ENCODE measurements at places on chromosomes 11 and 22. TPM values are rescaled to one million over a fixed set of nuclear protein-coding genes. Genes with fewer than 3 reads are reported as not detected.

DNA sequence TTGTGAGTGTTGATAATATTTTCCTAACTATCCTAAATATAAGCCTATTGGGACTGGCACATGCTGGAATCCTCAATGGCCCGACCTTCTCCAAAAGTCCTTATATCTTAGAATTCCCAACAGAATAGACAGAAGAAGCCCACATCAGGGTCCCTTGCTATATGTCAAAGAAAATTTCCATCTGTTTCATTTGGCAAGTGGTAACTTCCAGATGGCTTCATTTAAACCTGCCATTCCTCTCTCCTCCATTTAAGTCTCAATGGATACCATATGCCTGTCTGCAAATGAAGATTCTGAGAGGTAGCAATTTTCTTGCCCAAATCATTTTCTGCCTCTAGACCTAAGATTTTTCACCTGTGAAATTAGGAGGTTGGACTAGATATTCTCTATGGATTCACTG, 73.1 kb upstream of the KCNA4 start:
- no peaks in the 10 kb centered on the region for H3K27me3 ChIP-seq
- no peak overlapping the region for H3K27ac ChIP-seq
- H3K4me1 ChIP-seq, result no peaks in the 10 kb centered on the region
- H3K36me3 ChIP-seq, result no peaks in the 10 kb centered on the region
- DNase-seq, result no peak

Gene ZNF195
- polyA plus RNA-seq, result 11.2 TPM

DNA sequence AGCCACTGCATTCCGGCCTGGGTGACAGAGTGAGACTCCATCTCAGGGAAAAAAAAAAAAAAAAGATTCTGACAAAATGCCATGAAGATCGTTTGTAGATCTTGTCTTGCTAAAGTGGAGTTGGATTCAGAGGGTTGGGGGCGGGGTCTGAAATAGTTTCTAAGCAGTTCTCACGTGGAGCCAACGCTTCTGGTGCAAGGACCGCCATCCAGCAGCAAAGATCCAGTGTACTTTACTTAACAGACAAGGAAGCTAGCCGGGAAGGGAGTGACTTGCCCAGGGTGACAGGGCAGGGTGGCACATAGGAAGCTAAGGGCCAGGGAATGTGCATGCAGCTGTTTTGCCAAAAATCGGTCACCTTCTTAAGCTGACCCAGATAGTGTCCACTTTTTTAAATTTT, 27.4 kb downstream of the APOL1 start:
- no peak overlapping the region for H3K27ac ChIP-seq
- no peaks in the 10 kb centered on the region for H3K27me3 ChIP-seq
- H3K36me3 ChIP-seq, result peaks cover 56% of the 10 kb centered on the region
- no peak for DNase-seq
- no peak overlapping the region for H3K4me3 ChIP-seq
- H3K4me1 ChIP-seq, result no peaks in the 10 kb centered on the region

GRCh38 chr11:94830722-94831510, 62.8 kb downstream of the AMOTL1 start:
- H3K27ac ChIP-seq, result 0 out of 2 replicates have a peak overlapping the region, but pooled peaks have one; percentile 3
- no peaks in the 10 kb centered on the region for H3K27me3 ChIP-seq
- H3K36me3 ChIP-seq, result peaks cover 58% of the 10 kb centered on the region

DNA sequence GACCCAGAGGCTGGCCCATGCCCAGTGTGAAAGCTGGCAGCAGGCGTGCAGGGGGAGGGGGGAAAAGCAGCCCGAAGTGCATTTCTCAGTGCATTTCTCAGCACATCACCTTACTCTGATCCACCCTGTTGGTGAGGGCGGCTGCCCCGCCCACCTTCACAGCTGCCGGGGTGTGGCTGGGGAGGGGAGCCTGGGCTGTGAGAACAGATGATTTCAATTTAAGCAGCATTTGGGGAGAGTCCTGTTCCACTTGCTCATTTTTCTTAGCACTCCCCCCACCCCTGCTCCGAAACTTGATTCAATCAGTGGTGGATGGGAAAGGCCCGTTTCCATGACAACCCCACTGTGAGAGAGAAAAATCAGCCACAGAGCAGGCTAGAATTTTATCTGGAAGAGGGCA, 84.8 kb downstream of the SNX19 start:
- no peaks in the 10 kb centered on the region for H3K27me3 ChIP-seq
- no peak overlapping the region for H3K4me3 ChIP-seq
- no peak overlapping the region for H3K27ac ChIP-seq
- H3K36me3 ChIP-seq, result no peaks in the 10 kb centered on the region
- peaks cover 24% of the 10 kb centered on the region for H3K4me1 ChIP-seq
- DNase-seq, result no peak

DNA sequence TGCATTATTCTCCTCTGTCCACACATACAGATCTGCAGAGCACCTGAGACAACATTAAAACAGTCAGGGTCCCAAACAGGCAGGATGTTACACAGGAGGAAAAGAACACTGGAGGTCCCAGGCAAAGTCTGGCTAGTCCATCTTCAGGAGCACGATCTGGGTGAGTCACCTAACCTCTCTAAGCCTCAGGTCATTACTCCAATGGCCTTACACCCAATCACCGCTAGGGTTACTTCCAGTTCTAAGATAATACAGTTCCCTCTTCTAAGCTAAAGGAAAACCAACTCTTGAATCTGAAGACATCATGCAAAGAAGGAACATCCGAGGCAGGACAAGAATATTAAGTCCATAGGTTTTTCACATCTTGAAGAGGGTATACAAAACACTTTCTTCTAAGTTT, 24.5 kb downstream of the ASCC2 start:
- H3K4me1 ChIP-seq, result peaks cover 6% of the 10 kb centered on the region
- H3K4me3 ChIP-seq, result no peak overlapping the region
- no peaks in the 10 kb centered on the region for H3K27me3 ChIP-seq
- H3K27ac ChIP-seq, result no peak overlapping the region
- H3K36me3 ChIP-seq, result peaks cover 38% of the 10 kb centered on the region
- no peak for DNase-seq

DNA sequence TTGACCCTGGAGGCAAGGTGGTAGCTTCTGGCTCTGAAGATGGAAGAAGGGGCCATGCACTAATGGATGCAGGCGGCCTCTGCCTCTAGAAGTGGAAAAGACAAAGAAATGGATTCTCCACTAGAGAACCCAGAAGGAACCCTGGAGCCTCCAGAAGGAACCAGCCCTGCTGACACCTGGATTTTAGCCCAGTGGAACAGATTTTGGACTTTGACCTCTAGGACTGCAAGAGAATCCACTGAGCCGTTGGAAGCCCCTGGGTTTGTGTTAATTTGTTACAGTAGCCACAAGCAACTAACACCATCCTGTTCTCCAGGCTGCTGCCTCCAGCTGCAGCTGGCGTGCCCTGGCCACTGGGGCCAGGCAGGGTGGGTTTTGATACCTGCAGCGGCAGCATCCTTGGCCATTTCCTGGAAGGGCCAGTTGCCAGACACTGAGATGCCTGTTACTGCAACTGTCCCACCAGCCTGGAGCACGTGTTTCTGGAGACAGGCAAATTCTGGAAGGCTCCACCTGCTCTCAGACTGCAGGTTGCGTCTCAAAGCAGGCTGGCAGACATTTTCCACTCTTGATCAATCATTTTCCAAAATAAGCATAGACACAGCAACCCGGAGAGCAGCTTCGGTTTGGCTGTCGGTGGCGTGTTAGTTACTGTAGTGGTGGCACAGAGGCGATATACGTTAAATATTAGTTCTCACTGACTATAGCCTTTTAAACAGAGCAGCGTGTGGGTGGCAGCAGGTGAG, 76.8 kb upstream of the PARVG start:
- H3K27ac ChIP-seq, result no peak overlapping the region
- no peak for DNase-seq
- no peaks in the 10 kb centered on the region for H3K27me3 ChIP-seq
- H3K4me1 ChIP-seq, result peaks cover 10% of the 10 kb centered on the region

DNA sequence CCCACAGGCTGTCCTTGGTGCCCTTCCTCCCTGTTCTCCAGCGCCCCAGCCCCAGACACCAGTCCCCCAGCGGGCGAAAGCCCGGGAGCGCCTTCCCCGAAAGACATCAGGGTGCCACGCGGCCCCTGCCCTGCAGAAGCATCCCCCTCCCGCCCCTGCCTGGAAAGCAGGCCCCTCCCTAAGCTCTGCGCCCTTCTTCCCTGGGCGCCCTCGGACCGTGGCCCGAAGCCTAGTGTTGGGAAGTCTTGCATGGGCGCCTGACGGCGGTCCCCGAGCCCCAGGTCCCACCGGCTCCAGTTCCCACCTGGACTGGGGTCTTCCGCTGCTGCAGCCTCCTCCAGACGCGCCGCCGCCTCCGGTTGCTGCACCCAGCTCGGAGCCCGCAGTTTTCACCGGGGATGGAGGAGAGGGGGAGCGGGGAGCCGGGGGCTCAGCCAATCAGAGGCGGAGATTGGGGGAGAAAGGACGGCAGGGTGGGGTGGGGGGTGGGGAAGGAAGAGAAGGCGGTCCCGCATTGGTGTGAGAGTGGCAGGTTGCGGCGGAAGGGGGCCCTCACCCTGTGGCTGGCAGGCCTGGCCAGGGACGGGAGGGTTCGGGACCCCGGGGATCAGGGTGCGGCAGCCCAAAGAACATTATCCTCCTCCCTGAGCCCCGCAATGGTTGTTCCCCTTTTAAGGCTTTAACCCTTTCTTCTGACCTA, at the start of gene THY1:
TSS of gene THY1 (minus strand) at position 364 of the 700 bp plus-strand sequence. CDS start 2,267 bp downstream, outside the sequence.
- peaks cover 34% of the 10 kb centered on the region for H3K4me1 ChIP-seq
- H3K4me3 ChIP-seq, result peak within 1 kb of the TSS; percentile 98
- DNase-seq, result peak; percentile 77

- no peak overlapping the region for H3K4me3 ChIP-seq
- H3K27ac ChIP-seq, result peak overlapping the region; percentile 48
- peaks cover 37% of the 10 kb centered on the region for H3K36me3 ChIP-seq
- H3K4me1 ChIP-seq, result peaks cover 42% of the 10 kb centered on the region
Observed at GRCh38 chr22:27857443-27857842, 55.9 kb upstream of the MN1 start.

Gene TMEM86A
- 1.0 TPM for polyA plus RNA-seq

- H3K4me3 ChIP-seq, result no peak overlapping the region
- H3K4me1 ChIP-seq, result no peaks in the 10 kb centered on the region
- no peaks in the 10 kb centered on the region for H3K27me3 ChIP-seq
- H3K27ac ChIP-seq, result no peak overlapping the region
Observed at GRCh38 chr22:16654882-16655281, 62.3 kb upstream of the CCT8L2 start.

Gene THY1
- 1,640 TPM for polyA plus RNA-seq

Gene ACER3
- 9.1 TPM for polyA plus RNA-seq

GRCh38 chr22:46229701-46230100, 20.4 kb downstream of the CDPF1 start:
- peak; percentile 79 for DNase-seq
- no peaks in the 10 kb centered on the region for H3K36me3 ChIP-seq
- H3K4me3 ChIP-seq, result no peak overlapping the region
- no peaks in the 10 kb centered on the region for H3K27me3 ChIP-seq
- H3K27ac ChIP-seq, result peak overlapping the region; percentile 34

- H3K36me3 ChIP-seq, result no peaks in the 10 kb centered on the region
- H3K27ac ChIP-seq, result no peak overlapping the region
- no peaks in the 10 kb centered on the region for H3K27me3 ChIP-seq
- H3K4me3 ChIP-seq, result no peak overlapping the region
Observed at GRCh38 chr22:40241200-40241763, 63.6 kb downstream of the TNRC6B start.

DNA sequence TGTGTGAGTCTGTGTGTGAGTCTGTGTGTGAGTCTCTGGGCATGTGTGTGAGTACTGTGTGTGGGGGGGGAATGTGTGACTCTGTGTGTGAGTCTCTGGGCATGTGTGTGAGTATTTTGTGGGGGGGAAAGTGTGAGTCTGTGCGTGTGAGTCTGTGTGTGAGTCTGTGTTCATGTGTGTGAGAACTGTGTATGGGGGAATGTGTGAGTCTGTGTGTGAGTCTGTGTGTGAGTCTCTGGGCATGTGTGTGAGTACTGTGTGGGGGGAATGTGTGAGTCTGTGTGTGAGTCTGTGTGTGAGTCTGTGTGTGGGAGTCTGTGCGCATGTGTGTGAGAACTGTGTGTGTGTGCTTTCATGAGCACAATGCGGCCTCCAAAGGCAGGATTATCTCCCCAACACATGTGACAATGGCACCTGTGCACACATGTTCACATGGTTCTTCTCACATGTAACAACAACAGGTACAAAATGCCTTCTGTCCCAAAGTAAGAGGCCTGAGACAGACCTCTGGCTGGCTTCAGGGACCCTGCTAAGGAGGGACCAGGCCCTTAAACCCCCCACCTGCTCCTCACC, 1.6 kb downstream of the CD5 start:
- no peak for DNase-seq
- no peak overlapping the region for H3K27ac ChIP-seq
- H3K4me3 ChIP-seq, result no peak overlapping the region

Gene LRRC10B
- polyA plus RNA-seq, result not detected

Gene C11orf91
- polyA plus RNA-seq, result not detected

GRCh38 chr11:120182790-120183491, 27.9 kb upstream of the OAF start:
- H3K4me1 ChIP-seq, result peaks cover 61% of the 10 kb centered on the region
- DNase-seq, result peak; percentile 68
- H3K4me3 ChIP-seq, result no peak overlapping the region
- H3K27ac ChIP-seq, result no peak overlapping the region
- H3K27me3 ChIP-seq, result no peaks in the 10 kb centered on the region

GRCh38 chr11:6568191-6568918, 35.1 kb downstream of the RRP8 start:
- H3K4me3 ChIP-seq, result no peak overlapping the region
- H3K27ac ChIP-seq, result no peak overlapping the region
- no peaks in the 10 kb centered on the region for H3K27me3 ChIP-seq
- peak; percentile 47 for DNase-seq

GRCh38 chr22:40001800-40002577, 7.2 kb downstream of the FAM83F start:
- no peak overlapping the region for H3K27ac ChIP-seq
- no peaks in the 10 kb centered on the region for H3K4me1 ChIP-seq
- no peak overlapping the region for H3K4me3 ChIP-seq
- peaks cover 18% of the 10 kb centered on the region for H3K27me3 ChIP-seq

DNA sequence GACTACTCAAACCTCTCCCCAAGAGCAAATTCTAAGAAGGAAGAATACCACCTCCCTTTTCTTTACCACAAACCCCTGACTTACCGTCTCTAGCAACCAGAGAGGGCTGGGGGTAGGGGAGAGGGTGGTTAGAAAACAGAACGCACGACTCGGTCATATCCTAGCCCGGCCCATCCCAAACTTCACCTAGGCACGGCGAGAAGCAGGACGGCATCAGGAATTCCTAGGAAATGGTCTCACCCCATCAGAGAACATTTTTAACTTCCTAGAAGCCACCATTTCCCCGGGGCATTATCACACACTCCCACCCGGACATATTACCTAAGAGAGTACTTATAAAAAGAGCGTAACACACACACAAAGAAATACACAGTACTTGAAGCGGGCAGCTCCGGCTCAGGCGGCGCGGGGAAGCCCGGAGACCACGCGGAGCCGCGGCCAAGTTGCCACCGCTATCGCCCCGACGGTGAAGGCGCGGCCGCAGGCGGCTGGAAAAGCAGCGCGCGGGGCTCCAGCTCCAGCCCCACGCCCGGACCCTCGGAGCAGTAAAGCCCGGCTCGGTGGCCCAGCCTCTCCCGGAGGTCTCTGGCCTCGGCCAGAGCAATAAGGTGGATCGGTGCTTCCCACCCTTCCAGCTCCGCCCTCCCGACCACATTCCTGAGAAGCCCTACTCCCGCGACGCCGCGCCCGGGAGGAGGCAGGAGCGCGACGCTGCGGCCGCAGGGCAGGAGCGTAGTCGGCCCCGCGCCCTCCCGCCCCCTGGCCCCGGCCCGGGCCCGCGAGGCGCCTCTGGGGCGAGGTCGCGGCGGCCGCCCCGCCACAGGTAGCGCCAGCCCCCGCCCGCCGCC, 878 bp downstream of the RRAS2 start:
- H3K36me3 ChIP-seq, result peaks cover 10% of the 10 kb centered on the region
- peaks cover 21% of the 10 kb centered on the region for H3K4me1 ChIP-seq
- H3K4me3 ChIP-seq, result peak overlapping the region; percentile 96
- H3K27ac ChIP-seq, result peak overlapping the region; percentile 67
- peak; percentile 85 for DNase-seq

GRCh38 chr11:82909015-82909640, 7.6 kb downstream of the DDIAS start:
- H3K4me1 ChIP-seq, result peaks cover 10% of the 10 kb centered on the region
- no peaks in the 10 kb centered on the region for H3K36me3 ChIP-seq
- H3K27me3 ChIP-seq, result no peaks in the 10 kb centered on the region
